Urothelium cell line (cell line): ENCODE measurements at places on chromosomes 6 and 20.

DNA sequence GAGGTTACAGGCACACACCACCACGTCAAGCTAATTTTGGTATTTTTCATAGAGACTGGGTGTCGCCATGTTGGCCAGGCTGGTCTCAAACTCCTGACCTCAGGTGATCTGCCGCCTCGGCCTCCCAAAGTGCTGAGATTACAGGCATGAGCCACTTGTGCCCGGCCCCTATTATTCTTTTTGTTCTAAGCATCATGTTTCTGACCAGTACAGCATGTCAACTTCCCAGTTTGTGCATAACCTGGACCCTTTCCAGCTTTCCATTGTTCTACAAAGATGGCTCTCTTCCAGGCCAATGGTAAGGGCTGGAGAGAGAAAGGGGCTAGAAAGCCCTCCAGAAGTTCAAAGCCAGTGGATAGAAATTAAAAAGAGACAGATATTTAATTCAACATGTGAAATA is 91.3 kb upstream of the TNFAIP3 start:
- DNase-seq = no peak

DNA sequence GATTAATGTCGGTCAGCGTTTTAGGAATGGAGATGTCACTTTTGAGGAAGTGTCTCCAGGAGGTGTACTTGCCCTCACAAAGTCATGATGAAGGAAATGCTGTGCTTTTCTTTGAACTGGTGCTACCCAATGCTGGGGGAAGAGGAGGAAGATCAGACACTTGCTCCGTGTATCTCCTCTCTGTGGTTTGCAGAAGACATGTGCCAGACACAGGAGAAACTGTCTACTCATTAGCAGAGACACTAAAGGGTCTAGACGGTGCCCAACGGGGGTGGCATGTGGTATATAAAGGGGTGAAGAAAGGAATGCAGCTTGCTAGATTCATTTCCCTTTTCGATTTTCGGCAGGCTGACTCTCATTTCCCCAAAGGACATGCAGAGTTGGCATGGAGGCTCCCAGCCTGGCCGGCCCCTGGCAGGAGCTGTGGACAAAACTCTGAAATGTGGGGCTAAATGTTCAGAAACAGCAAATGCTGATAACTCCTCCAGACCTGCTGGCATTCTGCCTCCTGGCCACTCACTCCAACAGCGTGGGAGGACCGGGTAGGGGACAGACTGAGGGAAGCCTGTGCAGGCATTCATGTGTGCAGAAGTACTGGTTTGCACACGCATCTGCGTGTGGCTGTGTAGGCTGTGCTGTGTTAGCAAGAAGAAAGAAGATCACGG is 59.6 kb upstream of the QKI start:
- DNase-seq = no peak

DNA sequence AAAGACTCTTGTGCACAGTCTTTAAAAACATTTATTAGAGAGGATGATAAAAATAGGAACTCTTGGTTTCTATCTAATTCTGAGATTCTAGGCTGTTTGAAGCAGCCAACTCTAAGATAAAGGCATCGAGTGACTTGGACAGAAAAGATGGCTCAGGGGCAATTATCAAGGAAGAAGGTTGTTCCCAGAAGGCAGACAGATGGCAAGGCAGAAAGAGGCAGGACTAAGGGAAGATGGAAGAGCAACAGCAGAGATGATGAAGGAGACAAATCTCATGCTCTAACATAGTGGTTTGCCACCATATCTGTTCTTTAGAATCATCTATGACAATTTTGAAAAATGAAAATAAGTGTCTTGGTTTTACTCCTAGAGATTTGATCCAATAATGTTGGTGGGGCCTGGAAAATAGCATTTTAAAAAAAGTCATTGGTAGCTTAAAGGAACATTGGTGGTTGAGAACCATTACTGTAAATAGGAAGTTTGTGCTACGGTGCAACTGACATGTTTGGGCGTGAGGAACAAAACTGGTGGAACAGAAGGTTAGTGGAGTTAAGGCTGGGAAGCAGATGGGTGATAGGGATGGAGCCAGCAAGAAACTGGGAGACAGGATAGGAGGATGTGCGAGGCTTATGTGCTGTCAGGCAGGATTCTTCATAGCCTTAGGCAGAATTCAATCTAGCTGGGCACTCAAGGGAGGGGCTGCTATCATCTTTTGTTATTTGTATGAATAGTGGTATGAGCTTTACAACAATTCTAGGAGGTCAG is 751.1 kb downstream of the DHX35 start:
- DNase-seq = no peak

GRCh38 chr6:91812596-91813274 is 1225.9 kb upstream of the MAP3K7 start:
- no peak for DNase-seq

DNA sequence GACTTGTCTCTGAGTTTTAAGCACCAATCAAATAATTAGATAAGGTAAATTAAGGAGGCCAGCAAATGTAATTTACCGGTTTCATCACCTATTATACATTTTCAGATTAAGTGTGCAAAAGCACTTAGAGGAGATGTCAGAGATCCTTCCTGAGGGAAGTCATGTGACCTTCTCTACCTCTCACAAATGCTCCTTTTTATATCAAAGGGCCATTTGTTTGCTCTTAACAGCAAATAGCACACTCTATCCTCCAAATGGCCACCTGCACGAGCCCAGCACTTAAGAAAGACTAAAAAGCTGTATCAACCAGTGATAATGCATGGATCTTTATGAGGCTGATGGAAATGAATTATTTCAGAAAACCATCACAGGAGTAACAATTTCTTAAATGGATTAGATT is 149.4 kb downstream of the ELOVL4 start:
- no peak for DNase-seq

DNA sequence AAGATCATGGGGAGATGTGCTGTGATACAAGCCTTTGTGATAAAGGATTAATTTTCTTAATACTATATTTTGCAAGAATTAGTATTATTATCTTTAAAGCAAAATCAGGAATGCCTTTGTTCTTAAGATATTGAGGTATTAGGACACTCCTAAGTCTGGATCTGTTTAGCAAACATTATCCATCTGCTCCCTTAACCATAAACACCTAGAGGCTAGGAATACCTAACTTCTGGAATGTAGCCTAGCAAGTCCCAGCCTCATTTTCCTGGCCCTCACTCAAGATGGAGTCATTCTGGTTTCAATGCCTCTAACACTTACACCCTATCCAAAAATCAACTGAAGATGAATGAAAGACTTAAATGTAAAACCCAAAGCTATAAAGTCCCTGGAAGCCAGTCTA is 106.3 kb upstream of the GJE1 start:
- DNase-seq = no peak

DNA sequence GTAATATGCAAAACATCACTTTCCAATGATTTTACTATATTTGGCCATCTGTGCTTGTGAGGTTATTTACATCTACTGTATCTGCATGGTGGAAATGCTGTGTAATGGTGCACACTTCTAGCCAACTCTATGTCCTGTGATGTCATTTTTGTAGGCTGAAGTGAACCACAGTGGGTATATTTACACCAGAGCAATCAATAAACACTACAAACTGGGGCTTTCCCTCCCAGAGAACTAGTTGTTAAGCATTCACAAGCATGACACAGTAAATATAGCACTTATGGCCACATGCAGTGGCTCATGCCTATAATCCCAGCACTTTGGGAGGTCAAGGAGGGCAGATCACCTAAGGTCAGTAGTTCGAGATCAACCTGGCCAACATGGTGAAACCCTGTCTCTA is 4.9 kb downstream of the SLC22A2 start:
- no peak for DNase-seq

DNA sequence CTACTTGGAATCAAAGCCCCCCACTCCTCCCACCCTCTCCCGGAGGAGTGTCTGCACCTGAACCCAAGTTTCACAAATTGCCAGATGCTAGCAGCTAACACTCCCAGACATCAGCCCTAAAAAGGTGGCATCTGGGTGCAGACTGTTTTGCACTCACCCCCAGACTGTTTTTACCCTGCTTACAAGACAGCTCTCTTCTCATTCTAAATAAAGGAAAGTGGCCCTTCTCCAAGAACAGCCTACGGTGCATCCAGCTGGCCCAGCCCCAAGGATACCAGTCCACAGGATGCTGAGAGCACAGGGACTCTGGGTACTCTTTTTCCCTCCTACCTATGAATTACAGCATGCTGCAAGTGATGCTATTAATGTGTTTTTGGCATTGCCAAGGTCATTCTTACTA is 842.0 kb upstream of the FLRT3 start:
- DNase-seq = no peak

DNA sequence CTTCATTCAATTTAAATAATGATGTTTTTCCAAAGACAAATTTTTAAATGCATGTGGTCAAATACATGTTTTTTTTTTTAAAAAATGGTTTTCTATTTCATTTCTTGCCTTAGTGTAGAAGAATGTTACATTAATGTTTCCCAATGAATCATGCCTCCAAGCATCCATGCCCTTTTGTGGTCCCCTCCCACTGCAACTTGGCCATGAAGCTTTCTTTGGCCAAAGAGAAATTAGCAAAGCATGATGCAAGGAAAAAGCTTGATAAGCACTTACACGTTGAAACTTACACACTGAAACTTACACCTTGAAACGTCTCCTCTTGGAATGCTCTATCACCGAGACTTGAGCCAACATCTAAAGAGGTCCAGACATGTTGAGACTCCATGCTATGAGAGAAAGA is 93.0 kb upstream of the ELOVL5 start:
- no peak for DNase-seq
